GM23248 (cell line): ENCODE measurements at places on chromosomes 2 and 18. TPM values are rescaled to one million over a fixed set of nuclear protein-coding genes. Genes with fewer than 3 reads are reported as not detected.
A peak's percentile ranks its signal among the peaks of the same experiment; 100 is the strongest.

SERPINB4 gene
- not detected in 2 replicates for total RNA-seq

DNA sequence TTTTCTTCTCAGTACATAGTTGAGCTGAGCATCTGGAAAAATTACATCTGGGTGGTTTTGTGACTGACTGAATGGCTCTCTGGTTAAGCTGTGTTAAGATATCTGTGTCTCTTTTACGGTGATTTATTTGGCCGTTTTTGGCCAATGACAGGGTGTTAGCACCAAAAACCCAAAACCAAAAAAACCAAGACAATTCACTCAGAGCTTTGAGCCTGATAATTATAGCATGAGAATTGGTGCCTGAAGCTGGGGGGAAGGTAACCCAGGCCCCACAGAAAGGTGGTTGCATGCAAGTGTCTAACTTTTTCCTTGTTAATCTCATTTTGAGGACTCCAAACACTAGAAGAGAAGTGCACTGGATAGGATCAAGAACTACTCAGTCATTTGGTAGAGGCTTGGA lies 4.5 kb downstream of the CD28 start:
- H3K4me3 ChIP-seq = no peak overlapping the region
- H3K27me3 ChIP-seq = no peaks in the 10 kb centered on the region
- DNase-seq = no peak
- H3K27ac ChIP-seq = no peak overlapping the region

DNA sequence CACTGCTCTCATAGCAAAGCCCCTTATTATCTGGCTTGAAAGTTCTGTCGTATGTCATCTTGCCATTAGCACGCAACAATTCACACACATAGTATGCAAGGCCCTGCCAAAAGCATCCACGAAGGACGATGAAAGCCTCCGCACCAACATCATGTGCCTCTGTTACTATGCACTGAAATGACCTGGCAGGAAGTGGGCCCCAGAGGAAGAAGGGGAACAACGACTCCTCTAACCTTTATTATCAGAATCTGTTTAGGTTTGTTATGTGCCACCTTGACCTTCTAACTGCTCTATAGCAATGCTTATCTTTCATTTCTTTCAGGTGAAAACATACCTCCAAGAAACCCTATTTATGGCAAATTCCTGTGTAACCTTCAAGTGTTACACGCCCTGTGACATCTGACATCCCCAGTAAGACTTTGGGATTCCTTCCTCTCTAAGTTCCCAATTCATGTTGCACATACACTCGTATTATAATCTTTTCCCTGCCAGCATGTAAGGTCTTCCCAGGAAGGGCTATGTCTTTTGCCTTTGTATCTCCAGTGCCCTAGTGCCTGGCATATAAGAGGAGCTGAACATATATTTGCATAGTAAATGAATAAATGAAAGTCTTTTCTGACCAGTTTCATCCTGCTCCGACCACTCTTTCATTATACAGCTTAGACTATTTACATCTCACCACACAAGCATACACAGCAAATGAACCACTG lies 7.0 kb upstream of the NDUFV2 start:
- no peak for DNase-seq
- H3K4me3 ChIP-seq = no peak overlapping the region
- peaks cover 21% of the 10 kb centered on the region for H3K4me1 ChIP-seq
- no peaks in the 10 kb centered on the region for H3K27me3 ChIP-seq
- H3K27ac ChIP-seq = peak overlapping the region; percentile 90
- H3K36me3 ChIP-seq = no peaks in the 10 kb centered on the region

CHRND gene
- total RNA-seq = not detected in 2 replicates

- no peaks in the 10 kb centered on the region for H3K27me3 ChIP-seq
- H3K4me1 ChIP-seq = no peaks in the 10 kb centered on the region
- H3K4me3 ChIP-seq = no peak overlapping the region
- DNase-seq = no peak
- no peak overlapping the region for H3K27ac ChIP-seq
Measured at GRCh38 chr2:155633060-155633839, 699.3 kb downstream of the NR4A2 start.
